ENCODE measurements at places on chromosomes 2 and 18.

DNA sequence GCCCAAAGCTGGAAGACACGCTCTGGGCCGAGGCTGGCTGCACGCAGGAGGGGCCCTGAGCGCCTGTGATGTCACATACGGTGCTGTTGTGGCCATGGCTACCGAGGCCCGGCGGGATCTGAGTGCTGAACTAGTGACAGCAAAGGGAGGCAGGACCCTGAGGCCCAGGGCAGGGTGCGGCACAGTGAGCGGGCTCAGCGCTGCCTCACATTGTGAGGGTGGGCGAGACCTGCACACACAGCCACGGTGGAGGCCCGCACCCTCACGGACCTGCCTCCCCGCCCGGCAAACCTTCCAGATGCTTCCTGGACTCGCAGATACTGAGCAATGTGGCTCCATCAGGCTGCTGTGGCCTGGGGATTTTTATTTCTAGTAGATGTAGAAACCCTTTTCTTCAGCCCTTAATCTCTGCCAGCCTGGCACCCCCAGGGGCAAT, 133.8 kb upstream of the CTDP1 start:
- H3K27ac ChIP-seq: no peak overlapping the region
- H3K36me3 ChIP-seq: no peaks in the 10 kb centered on the region
- peaks cover 32% of the 10 kb centered on the region for H3K27me3 ChIP-seq
- H3K4me1 ChIP-seq: no peaks in the 10 kb centered on the region
- H3K4me3 ChIP-seq: no peak overlapping the region
- no peak for DNase-seq

GRCh38 chr2:102391565-102391964, 31.4 kb upstream of the IL18RAP start:
- H3K36me3 ChIP-seq: peaks cover 7% of the 10 kb centered on the region
- H3K27ac ChIP-seq: no peak overlapping the region
- H3K4me1 ChIP-seq: peaks cover 22% of the 10 kb centered on the region
- H3K27me3 ChIP-seq: no peaks in the 10 kb centered on the region
- peak overlapping the region; percentile 25 for H3K4me3 ChIP-seq

DNA sequence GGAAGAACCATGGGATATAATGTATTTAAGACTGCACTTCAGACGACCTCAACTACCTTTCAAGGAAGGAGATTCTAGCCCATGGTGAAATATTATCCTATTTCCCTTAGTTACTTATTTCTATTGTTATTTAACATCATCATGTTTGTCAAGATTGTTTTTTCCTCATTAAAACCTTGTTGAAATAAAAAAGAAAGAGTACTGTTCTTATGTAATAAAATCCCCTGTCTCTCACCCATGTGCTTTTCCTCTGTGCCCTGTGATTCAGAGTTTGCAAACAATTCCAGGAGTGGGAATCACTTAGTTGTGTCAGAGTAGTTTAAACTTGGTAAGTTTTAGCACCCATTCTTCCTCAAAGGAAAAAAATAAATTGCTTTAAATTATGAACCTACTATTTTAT, 43.6 kb downstream of the ERBB4 start:
- no peak overlapping the region for H3K27ac ChIP-seq
- H3K36me3 ChIP-seq: no peaks in the 10 kb centered on the region
- no peaks in the 10 kb centered on the region for H3K27me3 ChIP-seq
- no peak for DNase-seq
- H3K4me1 ChIP-seq: no peaks in the 10 kb centered on the region

DNA sequence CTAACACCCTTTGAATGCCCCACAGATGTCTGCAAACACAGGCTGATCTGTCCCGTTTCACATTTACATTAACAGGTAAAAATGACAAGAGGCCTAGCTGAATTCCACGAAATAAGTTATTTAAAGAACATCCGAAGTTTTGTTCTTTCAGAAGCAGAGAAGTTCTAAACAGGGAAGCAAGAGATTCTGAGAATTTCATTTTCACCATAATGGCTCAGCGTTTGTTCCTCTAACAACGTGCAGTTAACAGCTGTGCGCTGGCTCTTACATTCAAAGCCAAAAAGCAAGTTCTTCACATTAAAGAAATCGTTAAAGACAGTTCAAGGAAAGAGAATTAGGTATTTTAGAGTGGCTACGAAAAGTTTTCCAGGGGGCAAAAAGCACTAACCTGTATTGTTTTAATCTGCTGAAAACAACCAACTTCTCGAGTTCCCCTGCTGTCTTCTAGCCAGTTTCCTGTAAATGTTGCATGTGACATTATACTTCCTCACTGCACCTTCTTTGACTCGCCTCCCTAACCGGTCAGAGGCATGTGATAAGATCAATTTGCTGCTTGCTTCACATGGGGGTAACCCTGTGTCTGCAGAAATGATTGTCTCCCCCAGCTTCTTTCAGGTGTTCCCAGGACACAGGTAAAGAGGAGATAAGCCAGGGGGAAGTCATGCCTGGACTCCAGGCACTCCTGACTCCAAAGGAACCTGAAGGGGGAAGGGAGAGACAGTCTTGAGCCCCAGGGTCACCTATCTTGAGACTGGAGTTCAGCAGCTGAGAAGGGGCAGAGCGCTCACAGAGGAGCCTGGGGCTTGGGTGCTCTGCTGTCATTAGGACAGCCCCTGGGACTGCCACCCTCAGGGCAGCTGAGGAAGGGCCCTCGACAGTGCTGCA, 36.8 kb upstream of the WIPF1 start:
- peaks cover 54% of the 10 kb centered on the region for H3K4me1 ChIP-seq
- H3K27ac ChIP-seq: peak overlapping the region; percentile 94
- peak; percentile 45 for DNase-seq
